ENCODE measurements at places on chromosomes 6 and 20.

DNA sequence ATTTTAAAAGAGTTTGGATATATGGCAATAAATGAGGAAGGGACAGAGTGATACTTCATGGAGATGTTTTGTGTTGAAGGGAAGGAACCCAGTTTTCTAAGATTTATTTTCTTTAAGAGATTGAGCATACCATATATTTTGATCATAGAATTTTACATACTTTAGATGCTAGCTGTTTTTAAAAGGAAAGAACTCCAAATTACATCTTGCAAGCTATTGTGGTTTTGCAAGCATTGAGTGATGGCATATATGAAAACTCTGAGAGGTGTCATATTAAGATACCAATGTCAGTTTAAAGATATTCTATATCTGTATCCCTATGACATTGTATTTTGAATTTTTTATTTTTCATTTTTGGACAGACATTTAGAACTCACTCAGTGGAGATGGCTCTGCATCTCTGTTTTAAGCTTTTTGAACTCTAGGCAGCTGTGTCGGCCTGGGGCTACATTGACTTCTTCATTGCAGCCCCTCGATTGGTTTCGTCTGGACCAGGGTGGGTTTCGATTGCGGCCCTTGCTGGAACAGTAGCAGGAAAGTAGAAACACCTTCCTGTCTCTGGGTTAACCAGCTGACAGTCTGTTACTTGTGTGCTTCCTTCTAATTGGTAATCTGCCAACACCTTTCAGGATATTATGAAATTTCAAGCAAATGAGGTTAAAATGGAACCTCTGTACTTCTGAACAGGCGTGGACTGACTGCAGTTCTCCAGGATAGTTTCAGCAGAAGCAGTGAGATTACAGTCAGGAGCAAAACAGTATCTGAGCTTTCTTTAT lies 14.0 kb downstream of the IGF2R start:
- DNase-seq = peak; percentile 79

DNA sequence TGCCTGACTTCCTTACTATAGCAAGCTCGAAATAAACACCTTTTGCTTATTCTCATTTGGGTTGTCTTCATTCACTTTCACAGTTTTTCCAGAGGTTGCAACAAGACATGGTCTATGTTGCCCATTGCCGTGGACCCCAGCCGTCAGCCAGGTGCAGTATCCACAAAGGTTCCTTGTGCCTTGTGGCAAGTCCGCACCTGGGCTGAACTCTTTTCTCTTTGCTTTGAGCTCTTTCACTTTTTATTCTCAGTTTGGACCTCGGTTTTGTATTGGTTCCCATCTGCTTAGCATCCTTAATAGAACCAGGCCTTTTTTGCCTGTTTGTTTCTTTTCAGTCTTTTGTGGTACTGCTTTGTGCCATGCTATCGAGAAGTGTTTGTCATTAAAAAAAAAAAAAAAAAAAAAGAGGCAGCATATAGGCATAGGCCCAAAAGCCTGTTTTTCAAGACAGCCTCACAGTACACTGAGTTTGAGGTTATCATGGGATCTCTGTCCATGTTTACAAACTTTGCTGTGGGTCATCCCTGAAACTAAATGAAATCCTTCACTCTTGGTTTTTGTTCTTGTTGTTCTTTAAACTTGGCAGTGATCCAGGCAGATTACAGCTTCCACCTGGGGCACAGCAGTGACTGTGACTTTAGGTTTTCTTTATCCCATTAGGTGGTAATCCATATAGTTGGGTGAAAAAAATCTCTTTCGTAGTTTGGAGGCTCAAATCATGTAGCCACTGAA lies 33.3 kb downstream of the GSTA3 start:
- no peak for DNase-seq

GRCh38 chr6:43724914-43725642 lies 37.5 kb upstream of the MRPS18A start:
- peak; percentile 90 for DNase-seq

- no peak for DNase-seq
These were observed 73.6 kb downstream of the POPDC3 start for GRCh38 chr6:105106260-105106659.

- no peak for DNase-seq
These were observed 139.2 kb upstream of the PLN start for GRCh38 chr6:118408863-118409262.

GRCh38 chr6:110322874-110323242 lies 35.3 kb downstream of the METTL24 start:
- DNase-seq = no peak

DNA sequence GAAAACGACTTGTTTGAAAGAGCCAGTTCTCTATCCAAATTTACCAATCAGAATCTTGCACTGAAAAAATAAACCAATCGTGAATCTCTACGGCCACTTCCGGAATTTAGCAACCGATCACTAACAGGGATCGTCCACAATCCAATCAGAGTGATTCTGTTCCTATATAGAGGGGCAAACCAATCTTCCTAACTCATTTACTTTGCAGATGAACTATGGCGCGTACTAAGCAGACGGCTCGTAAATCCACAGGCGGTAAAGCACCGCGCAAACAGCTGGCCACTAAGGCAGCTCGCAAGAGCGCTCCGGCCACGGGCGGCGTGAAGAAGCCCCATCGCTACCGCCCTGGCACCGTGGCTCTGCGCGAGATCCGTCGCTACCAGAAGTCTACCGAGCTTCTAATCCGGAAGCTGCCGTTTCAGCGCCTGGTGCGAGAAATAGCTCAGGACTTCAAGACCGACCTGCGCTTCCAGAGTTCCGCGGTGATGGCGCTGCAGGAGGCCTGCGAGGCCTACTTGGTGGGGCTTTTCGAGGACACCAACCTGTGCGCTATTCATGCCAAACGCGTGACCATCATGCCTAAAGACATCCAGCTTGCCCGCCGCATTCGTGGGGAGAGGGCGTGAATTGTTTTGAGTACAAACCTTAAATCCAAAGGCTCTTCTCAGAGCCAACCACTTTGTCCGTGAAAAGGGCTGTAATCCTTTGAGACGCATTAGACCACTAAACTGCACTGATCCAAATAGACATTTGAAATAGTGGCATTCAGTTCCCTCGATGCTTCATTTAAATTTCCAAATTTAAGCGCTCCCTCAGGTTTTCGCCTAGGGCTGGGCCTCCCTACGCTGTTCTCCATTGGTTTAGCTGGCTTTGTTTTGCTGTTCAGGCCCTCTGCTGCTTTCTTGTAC lies 138.0 kb downstream of the HFE start:
- no peak for DNase-seq

GRCh38 chr6:8859501-8859900 lies 424.2 kb upstream of the SLC35B3 start:
- DNase-seq = no peak

- DNase-seq = no peak
These were observed 70.7 kb downstream of the PDE7B start for GRCh38 chr6:135922174-135922573.
